ENCODE measurements at places on chromosomes 1 and 21. TPM values are rescaled to one million over a fixed set of nuclear protein-coding genes. Genes with fewer than 3 reads are reported as not detected.

CADM3 gene
- 5.8 TPM for total RNA-seq

DNA sequence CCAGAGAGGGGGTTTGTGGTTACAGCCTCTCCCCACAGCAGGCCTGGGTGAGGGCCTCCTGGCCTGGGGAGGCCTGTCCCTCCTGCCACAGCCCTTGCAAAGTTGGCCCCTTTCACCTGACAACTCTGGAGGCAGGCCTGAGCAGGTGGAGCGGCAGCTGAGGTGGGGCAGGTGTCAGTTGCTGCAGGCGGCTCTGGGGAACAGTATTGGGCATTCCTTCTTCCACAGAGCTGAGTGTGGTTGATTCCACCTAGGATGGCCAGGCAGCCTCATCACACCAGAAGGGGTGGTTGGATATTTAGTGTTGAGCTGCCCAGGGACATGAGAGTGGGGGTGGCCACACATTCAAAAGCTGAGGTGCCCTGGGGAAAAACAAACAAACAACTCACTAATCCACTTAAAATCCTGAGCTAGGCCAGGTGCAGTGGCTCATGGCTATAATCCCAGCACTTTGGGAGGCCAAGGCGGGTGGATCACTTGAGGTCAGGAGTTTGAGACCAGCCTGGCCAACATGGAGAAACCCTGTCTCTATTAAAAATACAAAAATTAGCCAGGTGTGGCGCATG, 31.1 kb downstream of the PIGP start:
- no peak for DNase-seq

- DNase-seq, result no peak
Observed at GRCh38 chr21:44438531-44439210, 16.6 kb upstream of the LRRC3 start.

GRCh38 chr1:31934706-31935629, 3.2 kb downstream of the PTP4A2 start:
- no peak for DNase-seq
